Cerebellum (tissue), 4 donors: ENCODE measurements at places on chromosomes 13 and 19.
A peak's percentile ranks its signal among the peaks of the same experiment; 100 is the strongest.

- no peak for DNase-seq
Observed at GRCh38 chr19:16566161-16566560, 6.1 kb downstream of the SLC35E1 start.

GRCh38 chr19:32917616-32917996 lies 48.0 kb upstream of the SLC7A9 start:
- no peak for DNase-seq

GRCh38 chr19:4472174-4472974 lies at the start of gene HDGFL2:
TSS of gene HDGFL2 (plus strand) at chr19:4472297. CDS start at chr19:4472351, 54 bp downstream.
- DNase-seq, result no peak

GRCh38 chr13:40311356-40312101 lies 354.9 kb downstream of the FOXO1 start:
- no peak for DNase-seq

GRCh38 chr13:102879793-102880499 lies 34.1 kb downstream of the ERCC5 start:
- no peak for DNase-seq

DNA sequence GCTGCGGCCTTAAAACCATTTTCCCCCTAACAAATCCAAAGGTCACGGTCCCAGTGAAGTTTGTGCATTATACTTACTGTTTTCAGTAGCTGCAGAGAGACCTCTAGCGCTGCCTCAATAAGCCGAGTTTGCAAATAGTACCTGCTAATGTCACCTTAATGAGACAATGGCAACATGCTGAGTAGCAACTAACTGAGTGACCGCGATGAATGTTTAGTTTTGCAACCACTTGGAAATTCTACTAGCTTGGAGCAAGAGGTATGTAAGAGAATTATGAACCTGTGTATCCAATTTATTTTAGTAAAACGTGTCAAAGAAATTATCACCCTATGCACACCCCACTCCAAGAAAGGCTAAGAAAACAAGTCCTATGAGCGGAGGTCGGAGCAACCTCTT lies 1.2 kb downstream of the KPNA3 start:
- DNase-seq, result peak; percentile 6

- no peak for DNase-seq
Observed at GRCh38 chr19:1149259-1150045, 24.6 kb downstream of the SBNO2 start.

GRCh38 chr13:44719857-44720671 lies 143.9 kb upstream of the TSC22D1 start:
- no peak for DNase-seq

GRCh38 chr13:109945206-109945960 lies 159.0 kb upstream of the IRS2 start:
- no peak for DNase-seq

DNA sequence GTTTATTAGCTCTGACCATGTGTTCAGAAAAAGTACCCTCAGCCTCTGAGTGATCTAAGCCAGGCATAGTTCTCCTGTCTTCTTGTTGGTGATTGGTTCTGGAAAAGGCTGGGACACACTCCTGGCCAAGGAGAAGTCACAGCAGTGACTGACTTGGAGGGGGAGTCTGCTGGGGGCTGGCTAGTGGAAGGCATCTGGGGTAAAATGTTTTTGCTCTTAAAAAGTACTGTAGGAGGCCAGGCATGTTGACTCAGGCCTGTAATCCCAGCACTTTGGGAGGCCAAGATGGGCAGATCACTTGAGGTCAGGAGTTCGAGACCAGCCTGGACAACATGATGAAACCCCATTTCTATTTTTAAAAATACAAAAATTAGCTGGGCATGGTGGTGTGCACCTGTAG lies 21.7 kb downstream of the FAM187B start:
- DNase-seq, result no peak
